Fibroblast of the aortic adventitia (primary cell): ENCODE measurements at places on chromosomes 3 and 15. TPM values are rescaled to one million over a fixed set of nuclear protein-coding genes. Genes with fewer than 3 reads are reported as not detected.

The TRAT1 gene
- not detected in 2 replicates for total RNA-seq

The IGDCC3 gene
- total RNA-seq = 0.25 TPM in 1 of 2 replicates, not detected in the other

- DNase-seq = peak; percentile 43
These were observed 87.2 kb upstream of the PPIB start for GRCh38 chr15:64249883-64250575.

DNA sequence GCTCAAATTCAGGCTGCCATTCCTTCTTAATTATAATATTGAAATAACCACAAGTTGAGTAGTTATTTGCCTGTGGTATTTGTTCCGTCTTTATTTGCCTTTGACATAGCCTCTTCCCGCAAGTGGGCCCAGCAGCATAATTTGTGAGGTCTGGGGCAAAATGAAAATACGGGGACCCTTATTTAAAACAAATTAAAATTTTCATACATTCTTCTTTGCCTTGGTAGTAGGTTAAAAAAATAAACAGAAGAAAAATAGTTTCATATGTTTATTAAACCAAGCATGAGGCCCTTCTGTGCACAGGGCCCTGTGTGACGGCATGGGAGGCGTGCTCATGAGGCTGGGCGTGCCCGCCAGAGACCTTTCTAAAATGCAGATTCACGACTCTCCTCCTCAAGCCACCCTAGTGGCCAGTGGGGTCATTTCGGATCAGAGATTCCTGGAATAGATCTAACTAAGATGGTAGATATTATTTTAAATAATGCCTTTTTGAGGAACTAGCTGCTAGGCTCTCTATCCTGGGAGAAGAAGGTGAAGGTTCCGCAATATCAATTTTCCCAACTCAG is 35.4 kb downstream of the MASP1 start:
- DNase-seq = no peak

The ENTPD3 gene
- total RNA-seq = 0.36 TPM in 1 of 2 replicates, not detected in the other

DNA sequence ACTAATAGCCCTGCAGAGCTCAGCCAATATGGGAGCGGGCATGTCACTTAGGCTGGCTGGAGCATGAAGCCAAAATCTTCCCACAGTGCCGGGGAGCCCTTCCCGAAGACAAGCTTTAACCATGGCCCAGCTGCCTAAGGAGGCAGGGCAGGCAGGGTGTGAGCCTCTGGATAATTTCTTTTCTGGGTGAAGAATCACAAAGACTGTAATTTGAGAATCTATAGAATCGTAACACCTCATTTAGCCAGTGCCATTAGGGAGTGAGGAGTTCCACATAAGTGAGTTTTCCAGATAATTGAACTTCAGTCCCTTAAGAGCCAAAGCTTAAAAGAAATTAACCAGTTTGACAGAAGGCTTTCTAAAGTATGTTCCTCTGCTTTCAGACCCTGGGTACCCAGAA is 40.2 kb upstream of the TLE3 start:
- DNase-seq = no peak
